Stimulated activated CD4-positive, alpha-beta T cell treated with anti-CD3 and anti-CD28 coated beads, Interleukin-15, amount 100 ng/mL, for 24 hours (primary cell): ENCODE measurements at places on chromosomes 11 and 22.

DNA sequence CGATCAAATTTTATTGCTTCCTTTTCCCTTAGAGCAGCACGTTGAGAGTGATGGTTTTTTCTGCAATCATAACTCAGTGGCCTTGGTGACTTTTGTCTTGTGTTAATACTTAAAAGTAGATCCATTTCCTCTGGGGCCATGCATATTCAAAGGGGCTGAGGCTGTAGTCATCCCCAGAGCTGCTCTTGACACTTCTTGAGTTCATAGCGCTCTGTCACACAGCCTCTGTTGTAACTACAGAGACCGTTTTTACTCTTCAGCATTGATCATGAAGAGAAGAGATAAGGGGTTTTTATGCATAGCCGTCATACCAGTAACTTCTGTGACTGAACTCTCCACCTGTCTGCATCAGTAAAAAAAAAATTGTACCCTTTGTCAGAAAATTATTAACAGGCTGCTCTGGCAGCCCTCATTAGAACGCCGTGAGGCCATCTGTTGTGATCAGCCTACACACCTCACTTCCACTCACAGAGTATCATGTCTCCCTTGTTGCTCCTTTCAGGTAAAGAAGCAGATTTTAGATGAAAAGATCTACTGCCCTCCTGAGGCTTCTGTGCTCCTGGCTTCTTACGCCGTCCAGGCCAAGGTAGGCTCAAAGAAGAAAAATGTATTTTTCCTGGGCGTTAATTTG, 38.4 kb downstream of the NF2 start:
- DNase-seq: no peak

- DNase-seq: no peak
These were observed 16.9 kb downstream of the CABIN1 start for GRCh38 chr22:24027991-24028390.

- DNase-seq: no peak
These were observed 9.4 kb downstream of the ALDH3B1 start for GRCh38 chr11:68019486-68019885.

GRCh38 chr22:32469799-32470212, 4.8 kb upstream of the FBXO7 start:
- peak; percentile 6 for DNase-seq

DNA sequence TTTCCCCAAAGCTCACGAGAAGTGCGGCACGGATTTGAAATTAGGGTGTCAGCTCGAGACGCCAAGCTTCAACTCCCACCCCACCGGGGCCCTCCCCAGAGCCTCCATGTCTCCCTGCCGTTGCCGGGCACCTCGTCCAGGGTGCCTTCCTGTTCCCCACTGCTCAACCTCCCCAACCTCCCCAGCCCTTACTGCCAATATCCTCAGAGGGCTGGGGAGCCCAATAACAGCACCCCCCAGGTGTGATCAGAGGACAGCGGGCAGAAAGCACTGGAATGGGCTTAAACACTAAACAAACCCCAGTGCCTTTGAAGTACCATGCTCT, 1336.4 kb downstream of the TBC1D22A start:
- DNase-seq: no peak

- no peak for DNase-seq
These were observed 10.5 kb upstream of the MUC2 start for GRCh38 chr11:1064167-1064566.

- DNase-seq: no peak
These were observed 55.4 kb downstream of the PDE2A start for GRCh38 chr11:72618803-72619202.

GRCh38 chr11:122754553-122755322, 83.6 kb upstream of the CRTAM start:
- peak; percentile 43 for DNase-seq

DNA sequence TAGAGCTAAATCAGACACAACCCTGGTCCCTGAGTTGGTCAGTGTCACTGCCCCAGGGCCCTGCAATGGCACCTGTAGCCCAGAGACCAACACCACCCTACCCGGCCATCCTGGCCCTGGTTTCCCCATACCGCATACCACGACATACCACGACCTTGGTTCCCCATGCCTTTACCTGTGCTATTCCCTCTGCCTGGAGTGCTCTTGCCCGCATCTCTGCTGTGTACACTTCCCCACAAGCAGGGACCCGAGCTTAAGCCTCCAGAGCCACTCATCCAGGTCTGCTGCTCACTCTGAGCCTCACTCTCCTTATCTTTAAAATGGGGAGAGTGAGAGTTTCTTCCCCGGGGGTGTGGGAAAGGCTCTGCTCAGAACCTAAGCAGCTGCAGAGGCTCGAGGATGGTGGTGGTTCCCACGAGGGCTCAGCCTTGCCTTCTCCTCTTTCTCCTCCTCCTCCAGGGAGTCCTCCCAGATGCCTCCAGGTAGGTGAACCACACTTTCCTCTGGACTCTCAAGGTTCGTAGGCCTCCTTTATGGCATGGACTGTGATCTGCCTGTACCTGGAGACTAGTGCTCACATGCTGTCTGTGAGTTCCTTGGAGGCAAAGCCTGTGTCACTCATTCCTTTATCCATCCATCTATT, 48.1 kb downstream of the WNT7B start:
- no peak for DNase-seq

DNA sequence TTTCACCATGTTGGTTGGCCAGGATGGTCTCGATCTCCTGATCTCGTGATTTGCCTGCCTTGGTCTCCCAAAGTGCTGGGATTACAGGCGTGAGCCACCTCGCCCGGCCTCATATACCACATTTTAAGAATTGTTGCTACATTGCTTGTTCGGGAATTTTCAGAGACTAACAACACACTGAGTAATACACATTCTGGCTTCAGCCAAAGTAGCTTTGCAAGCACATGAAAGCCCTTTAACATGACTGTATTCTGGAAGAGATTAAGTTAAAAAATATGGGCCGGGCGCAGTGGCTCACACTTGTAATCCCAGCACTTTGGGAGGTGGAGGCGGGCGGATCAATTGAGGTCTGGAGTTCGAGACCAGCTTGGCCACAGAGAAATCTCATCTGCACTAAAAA, 15.0 kb downstream of the CRTAM start:
- DNase-seq: no peak

- no peak for DNase-seq
These were observed 49.6 kb downstream of the IGSF9B start for GRCh38 chr11:133907216-133907615.

- peak; percentile 51 for DNase-seq
These were observed 1.7 kb downstream of the IL17REL start for GRCh38 chr22:50010676-50011446.

DNA sequence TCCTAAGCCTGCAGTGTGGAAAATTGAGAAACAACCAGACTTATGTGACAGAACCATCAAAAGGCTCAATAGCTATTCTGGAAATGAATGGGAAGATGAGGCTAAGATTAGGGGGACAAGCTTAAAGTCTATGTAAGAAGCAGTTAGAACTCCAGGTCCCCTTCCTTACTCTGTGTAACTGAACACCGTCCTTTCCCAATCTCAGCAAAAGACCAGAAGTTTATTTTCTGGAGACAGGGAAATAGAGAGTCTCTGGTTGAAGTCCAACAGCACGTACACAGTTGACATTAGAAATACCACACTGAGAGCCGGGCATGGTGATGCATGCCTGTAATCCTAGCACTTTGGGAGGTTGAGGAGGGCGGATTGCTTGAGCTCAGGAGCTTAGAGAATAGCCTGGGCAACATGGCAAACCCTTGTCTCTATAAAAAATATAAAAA, 93.9 kb downstream of the CD44 start:
- DNase-seq: no peak

- no peak for DNase-seq
These were observed 26.1 kb upstream of the ZNRF3 start for GRCh38 chr22:28857288-28857687.

- no peak for DNase-seq
These were observed 14.5 kb downstream of the XNDC1N start for GRCh38 chr11:71913756-71914526.

DNA sequence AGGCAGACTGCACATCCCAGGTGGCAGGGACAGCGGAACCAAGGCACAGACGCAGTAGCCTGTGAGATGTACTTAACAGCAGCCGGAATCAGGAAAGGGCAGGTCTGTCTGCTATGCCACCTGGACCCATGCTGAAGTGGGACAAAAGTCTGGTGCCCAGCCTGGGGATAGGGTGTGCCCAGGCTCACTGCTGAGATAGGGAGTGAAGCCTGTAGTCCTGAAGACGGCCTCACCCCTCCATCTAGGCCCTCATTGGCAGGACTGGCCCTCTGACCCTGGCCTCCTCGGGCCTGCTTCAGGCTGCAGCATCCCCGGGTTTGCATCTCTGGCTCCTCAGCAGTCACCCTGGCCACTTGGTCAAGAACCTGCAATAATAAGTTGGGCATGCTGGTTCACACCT, 32.4 kb upstream of the TSKU start:
- no peak for DNase-seq

- DNase-seq: no peak
These were observed 301.2 kb downstream of the AASDHPPT start for GRCh38 chr11:106378513-106379179.

DNA sequence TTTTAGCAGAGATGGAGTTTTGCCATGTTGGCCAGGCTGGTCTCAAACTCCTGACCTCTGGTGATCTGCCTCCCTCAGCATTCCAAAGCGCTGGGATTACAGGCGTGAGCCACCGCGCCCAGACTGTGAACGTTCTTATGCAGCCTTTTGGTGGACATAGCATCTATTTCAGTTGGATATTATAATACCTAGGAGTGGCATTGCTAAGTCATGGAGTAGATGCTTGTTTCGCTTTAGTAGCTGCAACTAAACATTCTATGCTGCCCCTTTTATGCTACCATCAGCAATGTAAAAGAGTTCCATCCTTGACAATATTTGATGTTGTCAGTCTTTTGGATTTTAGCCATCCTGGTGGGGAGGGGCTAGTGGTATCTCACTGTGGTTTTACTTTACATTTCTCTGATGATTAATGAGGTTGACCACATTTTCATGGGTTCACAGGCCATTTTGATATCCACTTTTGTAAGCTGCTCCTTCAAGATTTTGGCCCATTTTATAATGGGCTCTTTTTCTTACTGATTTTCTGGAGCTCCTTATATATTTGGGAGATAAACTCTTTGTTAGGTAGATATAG, 16.5 kb upstream of the APOBEC3A start:
- peak; percentile 42 for DNase-seq

DNA sequence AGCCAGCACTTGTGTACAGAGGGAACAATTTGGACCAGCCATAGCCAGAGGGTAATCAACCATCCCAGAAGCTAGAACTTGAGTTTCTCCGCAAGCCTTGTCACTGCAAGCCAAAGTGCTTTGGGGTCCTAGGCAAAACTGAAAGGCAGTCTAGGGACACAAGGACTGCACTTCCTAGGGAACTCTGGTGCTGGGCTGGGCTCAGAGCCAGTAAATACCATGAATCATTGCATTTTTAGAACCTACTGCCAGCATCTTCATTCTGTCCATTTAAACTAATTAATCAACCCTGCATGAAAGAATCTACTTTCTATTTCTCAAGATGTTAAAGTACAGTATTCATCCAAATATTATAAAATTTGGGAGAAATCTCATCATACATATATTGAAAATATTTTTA, 20.0 kb downstream of the PATE3 start:
- DNase-seq: no peak

- DNase-seq: no peak
These were observed 33.4 kb upstream of the ZBED5 start for GRCh38 chr11:10891151-10891720.

- DNase-seq: no peak
These were observed 8.5 kb downstream of the NAV2 start for GRCh38 chr11:19721176-19721575.

DNA sequence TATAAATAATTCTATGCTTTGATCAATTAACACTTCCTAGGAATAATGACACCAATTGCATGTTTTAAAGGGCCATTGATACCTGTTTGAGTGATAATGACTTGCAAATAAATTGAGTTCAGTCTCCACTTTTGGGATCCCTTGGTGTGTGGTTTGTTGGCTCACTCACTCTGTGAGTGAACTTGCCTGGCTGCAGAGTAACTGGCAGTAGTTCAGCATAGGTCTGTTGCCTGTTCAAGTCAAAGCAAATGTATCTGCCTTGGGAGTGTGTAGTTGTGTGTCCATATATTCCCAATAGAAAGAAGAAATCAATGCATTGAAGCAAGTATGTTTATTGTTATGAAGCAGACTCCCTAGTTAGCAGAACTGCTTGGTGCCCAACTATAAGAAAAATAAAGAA, 49.3 kb downstream of the TRIM44 start:
- DNase-seq: no peak
